ENCODE measurements at places on chromosomes 3 and 15.
A peak's percentile ranks its signal among the peaks of the same experiment; 100 is the strongest.

- DNase-seq, result no peak
These were observed 7.9 kb downstream of the RPSA start for GRCh38 chr3:39414421-39414907.

DNA sequence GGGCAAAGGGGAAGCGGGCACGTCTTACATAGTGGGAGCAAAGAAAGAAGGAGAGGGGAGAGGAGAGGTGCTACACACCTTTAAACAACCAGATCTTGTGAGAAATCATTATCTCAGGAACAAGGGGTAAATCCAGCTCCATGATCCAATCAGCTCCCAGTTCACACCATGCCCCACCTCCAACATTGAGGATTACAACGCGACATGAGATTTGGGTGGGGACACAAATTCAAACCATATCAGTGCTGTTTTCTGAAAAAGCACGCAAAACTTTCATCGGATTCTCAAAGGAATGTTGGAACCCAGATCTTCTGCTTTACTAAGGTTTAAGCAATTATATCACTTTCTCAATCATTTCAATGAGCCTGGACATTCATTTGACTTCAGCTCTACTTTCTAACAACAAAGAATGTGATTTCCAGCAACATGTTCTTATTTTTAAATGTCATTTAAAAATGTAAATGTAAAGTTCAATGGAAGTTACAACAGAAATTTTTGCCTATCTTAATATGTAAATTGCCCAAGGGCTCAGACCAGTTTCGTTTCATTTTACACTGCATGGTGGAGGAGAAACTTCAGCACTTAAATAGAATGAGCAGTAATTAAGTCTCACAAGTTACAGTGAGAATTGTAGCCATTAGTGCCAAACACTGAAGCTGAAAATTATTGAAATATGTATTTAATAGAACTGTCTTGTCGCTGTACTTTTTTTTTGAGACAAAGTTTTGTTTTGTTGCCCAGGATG lies 8.4 kb upstream of the CCDC54 start:
- DNase-seq, result no peak

DNA sequence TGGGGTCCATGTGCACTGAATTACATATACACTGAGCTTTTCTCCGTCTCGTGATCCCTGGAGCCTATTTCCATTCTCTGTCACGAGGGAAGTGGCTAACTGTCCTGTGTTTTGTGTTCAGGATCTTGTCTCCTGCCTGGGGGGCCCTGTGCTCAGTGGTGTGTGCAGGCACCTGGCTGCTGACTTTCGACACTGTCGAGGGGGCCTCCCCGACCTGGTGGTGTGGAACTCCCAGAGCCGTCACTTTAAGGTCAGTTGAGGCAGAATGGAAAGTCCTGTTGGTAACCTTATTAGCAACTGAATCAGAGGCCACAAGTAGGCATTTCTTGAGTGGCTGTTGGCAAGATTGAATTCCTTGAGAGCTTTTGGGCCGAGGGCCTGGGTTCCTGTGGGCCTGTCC lies 26.7 kb downstream of the FAN1 start:
- no peak for DNase-seq

DNA sequence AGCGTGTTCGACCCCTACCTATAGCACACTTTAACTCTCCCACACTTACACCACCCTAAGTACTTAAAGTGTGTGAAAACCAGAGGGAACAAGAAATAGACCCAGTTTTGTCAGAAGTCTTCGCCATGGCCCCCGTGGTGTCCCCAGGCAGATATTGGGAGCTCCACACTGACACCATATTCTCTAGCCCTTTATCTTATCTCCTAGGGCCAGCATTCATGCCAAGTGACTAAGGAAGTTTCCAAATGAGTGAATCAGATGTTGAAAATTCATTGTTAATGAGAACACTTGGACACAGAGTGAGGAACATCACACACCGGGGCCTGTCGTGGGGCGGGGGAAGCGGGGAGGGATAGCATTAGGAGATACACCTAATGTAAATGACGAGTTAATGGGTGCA lies 31.8 kb downstream of the P3H2 start:
- DNase-seq, result no peak

DNA sequence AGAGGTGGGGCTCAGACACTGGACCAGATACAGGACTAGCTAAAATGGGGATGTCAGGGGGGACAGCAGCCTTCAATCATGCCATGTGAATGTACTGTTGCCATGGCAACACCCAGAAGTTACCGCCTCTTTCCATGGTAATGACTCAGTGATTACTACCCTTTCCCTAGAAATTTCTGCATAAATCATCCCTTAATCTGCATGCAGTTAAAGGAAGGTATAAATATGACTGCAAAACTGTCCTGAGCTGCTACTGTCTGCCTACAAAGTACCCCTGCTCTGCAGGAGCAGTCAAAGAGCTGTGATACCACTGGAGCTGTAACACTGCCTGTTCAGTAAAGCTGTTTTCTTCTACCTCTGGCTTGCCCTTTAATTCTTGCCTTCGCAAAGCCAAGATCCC lies 168.2 kb downstream of the PEAK1 start:
- DNase-seq, result no peak

DNA sequence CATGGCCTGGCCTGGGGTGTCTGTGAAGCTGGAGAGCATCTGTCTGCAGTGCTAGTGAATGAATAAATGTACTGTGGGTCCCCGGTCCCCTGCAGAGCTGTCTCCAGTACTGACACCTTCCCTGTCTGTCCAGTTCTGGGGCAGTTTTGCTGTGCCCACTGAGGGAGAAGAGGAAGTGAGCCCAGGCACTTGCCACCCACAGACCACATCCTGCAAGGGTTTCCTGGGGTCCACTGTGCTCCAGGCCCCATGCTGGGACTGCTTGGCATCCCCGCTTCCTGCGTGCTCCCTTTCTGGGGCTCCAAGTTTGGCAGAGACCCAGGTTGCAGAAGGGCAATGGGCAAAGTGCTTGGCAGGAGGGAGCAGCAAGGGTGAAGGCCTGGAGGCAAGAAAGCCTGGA lies 4.9 kb upstream of the SLC6A6 start:
- DNase-seq, result no peak

- DNase-seq, result peak; percentile 44
These were observed 202.0 kb downstream of the AKAP13 start for GRCh38 chr15:85582131-85583079.

GRCh38 chr3:58568572-58569286 lies 8.5 kb downstream of the FAM107A start:
- peak; percentile 58 for DNase-seq

GRCh38 chr3:156678197-156678596 lies 3.8 kb downstream of the TIPARP start:
- no peak for DNase-seq

DNA sequence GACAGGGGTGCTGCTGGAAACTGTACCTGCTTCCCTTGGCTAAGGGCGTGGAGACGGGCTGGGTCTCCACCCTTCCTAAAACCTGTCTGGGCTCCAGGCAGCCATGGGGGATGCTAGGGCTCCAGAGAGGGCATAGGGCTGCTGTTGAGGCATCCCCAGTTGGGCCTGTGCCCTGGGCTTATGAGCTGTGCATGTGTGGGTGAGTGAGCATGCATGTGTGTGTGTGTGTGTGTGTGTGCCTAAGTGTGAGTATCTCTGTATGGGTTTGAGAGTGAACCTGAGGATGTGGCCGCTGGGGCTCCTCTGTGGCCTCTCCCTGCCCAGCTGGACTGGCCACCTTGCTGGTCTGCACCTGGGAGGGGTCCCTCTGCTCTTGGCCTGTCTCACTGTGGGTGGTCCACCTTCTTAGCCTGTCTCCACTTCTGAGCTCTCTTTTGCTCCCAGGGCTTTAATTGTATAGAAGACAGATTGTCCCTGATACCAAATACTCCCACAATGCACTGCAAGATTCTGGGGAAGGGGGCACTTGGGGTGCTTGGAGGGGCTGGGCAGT lies 11.9 kb upstream of the TMEM115 start:
- no peak for DNase-seq

Measured in stimulated activated naive CD4-positive, alpha-beta T cell treated with Interleukin-2 at 50 U/mL for 16 hours (primary cell).